Midbrain (tissue), 1 donor: ENCODE measurements at places on chromosomes 11 and 22.

DNA sequence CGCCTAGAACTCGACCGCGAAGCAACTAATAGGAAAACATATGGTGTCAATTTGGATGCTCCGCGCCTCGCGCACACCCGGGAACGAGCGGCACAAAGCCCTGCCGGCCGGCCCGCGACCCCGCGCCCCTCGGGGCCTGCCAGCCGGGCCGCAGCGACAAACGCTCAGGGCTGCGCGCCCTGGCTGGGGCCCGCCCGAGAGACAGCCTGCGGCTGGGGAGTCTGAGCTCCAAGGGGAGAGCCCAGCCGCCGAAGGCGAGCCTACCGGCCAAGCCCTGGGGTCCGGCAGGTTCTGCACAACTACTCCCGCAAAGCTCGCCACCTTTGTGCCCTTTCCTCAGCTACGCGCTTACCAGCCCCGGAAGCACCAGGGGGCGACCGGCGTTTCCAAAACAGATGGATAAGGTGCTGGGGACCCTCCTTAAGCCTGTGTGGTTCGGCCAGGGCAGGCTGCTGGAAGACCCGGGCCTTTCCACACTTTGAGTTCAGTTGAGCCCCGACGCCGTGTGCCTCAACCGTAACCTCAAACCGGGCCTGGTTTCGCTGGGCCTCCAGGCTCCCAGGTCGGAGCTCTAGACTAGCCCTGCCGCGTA is 6.0 kb downstream of the PAX6 start:
- DNase-seq: no peak

DNA sequence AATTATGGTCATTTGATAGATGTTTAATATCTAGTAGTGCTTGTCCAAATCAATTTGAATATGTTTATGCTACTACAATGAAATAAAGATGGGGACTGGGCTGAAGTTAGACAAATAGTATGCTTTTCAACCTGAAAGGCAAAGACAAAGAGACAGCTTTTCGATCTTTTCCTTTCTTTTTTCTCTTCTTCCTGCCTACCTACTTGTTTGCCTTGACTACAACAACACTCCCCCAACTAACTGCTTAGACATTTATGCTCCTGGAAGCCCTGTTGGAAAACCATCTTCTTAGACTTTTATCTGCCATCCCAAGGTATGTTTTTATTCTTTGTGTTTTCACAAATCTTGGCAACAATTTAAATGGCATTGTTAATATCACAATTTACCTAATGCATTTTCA is 374.4 kb upstream of the DDI1 start:
- no peak for DNase-seq

DNA sequence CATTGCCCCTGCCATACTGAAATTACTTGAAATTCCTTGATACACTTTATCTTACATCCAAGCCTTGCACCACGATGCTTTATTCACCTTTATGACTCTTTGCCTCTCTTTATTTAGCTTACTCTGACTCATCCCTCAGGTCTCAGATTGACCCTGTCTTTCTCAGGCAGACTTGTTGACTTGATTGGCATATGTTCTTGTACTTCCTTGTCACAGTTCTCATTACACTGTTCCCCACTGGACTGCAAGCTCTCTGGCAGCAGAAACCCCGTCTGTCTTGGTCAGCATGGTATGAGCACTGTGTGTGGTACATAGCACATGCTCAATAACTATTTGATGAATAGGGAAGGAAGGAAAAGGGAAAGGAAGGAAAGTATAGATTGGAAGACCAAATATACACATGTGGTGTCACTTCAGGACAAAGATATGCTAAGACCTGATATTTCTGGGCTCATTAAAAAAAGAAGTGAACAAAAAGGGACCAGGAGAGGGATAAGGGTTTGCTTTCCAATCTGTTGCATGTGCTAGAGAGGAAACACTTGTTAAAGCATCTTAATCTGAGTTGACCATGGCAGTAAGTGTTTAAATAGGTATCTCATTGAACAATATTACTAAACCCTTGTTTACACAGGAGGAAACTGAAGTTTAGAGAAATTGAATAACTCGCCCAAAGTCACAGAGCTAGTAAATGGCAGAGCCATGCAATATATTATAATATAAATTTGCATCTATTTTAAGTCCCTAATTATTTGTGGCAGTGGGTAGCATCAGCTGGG is 7.2 kb downstream of the LYVE1 start:
- DNase-seq: no peak

GRCh38 chr11:110100476-110101240 is 7.5 kb downstream of the ZC3H12C start:
- no peak for DNase-seq

DNA sequence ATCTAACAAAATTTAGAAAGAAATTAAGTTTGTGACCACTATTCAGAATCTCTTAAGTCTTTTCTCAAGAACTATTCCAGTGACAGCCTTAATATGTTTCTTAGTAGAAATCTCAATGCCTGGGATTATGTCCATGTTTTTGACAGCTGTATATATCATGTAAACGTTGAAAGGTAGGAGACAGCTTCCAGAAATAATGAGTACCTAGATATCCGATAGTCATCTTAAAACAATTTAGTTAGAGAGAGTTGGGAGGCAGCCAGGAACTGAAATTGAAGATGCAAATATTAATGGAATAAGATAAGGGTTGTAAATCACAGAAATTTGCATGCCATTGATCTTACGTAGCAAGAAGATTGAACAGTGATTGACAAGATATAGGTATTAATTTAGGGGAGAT is 955.2 kb downstream of the JRKL start:
- DNase-seq: no peak

- DNase-seq: no peak
Measured at GRCh38 chr11:77497368-77497767, 23.5 kb upstream of the PAK1 start.

DNA sequence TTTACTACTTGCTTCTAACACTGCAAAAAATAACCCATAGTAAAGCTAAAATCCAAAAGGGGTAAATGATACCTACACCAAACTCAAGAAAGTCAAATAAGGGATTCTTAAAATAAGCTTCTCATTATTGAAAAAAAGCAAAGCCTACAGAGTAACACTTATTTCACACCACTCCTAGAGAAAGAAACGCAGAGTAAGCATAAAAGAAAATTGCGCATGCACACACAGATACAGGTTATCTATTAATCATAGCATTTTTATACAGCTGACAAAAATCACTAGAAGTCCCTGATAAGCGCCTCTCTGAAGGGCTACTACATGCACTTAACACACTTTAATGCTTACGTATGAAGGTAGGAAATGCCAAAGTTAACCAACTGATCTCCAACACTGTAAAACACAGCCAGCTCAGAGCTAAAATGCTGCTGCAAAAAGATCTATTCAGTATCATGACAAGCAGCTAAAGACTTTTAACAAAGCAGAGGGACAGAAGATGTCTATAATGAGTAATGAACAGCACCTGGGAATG is 14.0 kb downstream of the RBFOX2 start:
- DNase-seq: no peak
